ENCODE measurements at places on chromosomes 5 and 9.

GRCh38 chr5:5377780-5378179 lies 44.7 kb upstream of the ICE1 start:
- DNase-seq: no peak

GRCh38 chr9:135991771-135992170 lies 30.6 kb upstream of the UBAC1 start:
- DNase-seq: no peak

- no peak for DNase-seq
Observed at GRCh38 chr5:126613941-126614592, 13.3 kb downstream of the PHAX start.

DNA sequence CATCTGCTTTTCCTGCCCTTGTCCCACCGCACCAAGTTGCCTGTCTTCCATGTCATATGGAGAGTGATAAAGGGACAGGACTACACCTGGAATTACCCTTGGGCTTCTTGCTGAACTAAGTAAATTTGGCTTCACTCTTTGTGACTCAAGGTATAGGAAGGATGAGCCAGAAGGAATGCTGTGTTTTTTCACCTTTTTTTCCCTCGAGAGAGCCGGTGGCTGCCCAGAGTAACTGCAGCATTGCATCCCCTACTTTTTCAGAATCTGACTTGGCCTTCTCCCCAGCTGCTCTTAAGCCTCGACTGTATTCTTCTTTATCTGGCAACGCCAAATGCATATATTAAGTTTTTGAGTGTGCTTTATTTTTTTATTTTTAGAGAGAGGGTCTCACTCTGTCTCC lies 38.4 kb downstream of the RCL1 start:
- no peak for DNase-seq

DNA sequence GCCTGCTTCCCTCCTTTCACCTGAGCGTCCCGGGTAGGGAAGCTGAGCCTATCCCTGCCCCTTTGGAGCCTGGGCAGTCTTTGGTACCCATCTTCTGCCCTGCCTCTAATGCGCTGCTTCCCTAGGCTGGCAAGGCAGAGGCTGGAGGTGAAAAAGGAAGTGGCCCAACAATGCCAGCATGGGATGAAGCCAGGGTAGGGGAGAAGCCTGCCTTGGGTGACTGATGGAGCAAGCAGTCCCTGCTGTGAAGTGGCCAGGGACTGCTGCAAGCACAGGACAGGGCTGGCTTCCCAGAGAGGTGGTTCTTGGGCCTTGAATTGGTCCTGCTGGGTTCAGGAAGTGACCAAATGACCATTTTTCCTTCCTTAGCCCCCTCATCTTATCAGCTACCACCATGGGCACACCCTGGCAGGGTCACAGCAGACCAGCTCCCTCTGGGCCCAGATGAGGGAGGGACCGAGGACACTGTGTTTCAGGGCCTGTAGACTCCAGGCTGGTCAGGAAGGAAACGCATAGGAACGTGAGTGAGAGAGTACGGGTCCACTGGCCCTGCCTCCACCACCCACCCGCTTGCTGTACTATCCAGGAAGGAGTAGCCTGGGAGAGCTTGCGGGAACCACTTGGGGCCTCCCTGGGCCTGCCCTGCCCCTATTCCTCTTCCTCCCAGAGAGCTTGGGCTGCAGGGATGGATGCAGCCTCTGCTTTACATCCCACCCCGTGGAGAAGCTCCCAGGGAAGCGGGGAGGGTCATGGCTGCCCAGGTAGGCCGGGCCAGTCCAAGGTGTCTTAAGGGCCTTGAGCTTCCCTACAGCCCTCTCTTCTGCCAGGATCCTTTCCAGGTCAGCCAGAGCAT lies 102.6 kb downstream of the DAB2IP start:
- no peak for DNase-seq

DNA sequence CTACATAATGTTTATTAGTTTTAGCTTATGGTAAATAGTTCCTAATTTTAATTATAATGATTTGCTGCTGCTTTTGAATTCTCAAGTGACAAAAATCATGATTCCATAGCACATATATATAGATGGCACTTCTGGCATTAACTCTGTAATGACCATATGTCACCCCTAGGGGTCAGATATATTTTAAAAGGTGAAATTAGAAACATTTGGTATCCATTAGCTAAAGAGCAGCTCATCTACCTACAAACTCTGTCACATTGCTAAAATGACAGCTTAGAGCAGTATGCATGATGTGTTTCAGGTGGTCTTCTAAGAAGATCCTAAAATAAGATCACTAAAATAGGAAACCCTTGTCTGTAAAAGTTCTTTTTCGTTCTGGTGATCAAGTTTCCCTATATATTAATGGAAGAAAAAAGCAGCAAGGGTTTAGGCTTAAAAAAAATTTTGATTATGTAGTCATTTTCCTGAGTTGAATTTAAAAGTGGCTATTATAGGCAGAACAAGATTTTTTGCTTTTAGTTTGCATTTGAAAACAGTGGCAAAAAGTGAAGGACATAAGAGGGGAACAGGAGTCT lies 157.7 kb upstream of the POU5F2 start:
- DNase-seq: no peak

GRCh38 chr5:117859176-117859575 lies 1129.2 kb downstream of the DTWD2 start:
- no peak for DNase-seq

GRCh38 chr9:106482733-106483132 lies 380.2 kb upstream of the ZNF462 start:
- no peak for DNase-seq

DNA sequence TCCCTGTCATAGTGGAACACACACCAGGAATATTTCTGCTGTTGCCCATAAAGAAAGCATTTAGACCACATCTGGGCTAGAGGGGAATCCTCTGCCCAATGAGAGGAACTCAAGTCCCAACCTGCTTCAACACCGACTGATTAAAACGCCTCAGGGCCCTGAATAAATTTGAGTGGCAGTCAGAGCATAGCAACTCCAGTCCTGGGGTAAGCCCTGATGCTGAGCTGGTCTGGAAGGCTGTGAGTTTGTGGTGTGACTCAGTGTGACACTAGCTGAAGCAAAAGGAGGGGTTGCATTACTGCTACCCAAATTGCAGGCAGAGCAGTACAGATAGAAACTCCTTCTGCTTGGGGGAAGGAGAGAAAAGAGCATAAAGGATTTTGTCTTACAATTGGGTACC lies 148.3 kb downstream of the PRDM9 start:
- DNase-seq: no peak

GRCh38 chr9:130688072-130688471 lies 5.5 kb upstream of the EXOSC2 start:
- no peak for DNase-seq

GRCh38 chr5:131647048-131647769 lies 12.2 kb upstream of the RAPGEF6 start:
- DNase-seq: no peak

DNA sequence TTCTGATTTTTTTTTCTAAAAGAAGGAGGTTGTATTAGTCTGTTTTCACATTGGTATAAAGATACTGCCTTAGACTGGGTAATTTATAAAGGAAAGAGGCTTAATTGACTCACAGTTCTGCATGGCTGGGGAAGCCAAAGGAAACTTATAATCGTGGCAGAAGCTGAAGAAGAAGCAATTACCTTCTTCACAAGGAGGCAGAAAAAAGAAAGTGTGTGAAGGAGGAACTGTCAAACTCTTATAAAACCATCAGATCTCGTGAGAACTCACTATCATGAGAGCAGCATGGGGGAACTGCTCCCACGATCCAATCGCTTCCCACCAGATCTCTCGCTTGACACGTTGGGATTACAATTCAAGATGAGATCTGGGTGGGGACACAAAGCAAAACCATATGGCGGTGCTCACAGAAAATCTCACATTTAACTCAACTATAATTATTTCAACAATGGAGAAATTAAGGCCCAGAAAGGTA lies 27.1 kb downstream of the DPYSL3 start:
- no peak for DNase-seq

- no peak for DNase-seq
Observed at GRCh38 chr5:90767710-90768109, 209.1 kb downstream of the ADGRV1 start.

DNA sequence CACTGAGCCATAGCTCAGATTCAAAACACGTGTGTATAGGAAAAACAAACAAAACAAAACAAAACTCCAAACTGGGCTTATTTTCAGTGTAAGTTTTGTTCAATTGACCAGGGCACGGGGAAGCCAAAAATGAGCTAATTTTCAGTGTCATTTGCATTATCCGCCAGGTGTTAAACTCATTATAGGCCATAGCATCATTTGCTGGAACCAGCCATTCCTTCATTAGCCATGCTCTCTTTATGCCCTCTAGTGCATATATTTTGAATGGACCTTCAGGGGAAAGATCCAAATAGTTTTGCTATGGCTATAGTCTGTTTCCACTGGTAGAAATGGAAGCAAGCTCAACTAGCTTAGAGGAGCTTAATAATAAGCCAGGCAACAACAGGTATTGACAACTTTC lies 1205.2 kb upstream of the DMAC1 start:
- DNase-seq: no peak

DNA sequence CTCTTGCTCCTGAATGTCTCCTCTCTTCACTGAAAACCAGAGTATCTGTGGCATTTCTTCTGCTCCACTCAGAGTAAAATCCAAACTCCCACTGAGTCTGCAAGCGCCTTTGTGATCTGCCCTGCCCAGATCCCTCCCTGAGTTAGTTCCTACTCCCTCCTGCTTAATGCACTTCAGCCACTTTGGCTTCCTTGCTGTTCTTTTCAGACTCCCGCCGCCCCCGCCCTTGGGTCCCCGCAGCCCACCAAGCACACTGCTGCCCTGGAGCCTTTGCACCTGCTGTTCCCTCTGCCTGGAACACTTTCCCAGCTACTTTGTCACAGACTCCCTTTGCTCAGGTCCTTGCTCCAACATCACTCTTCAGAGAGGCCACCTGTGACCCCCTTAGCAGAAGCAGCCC lies 127.2 kb upstream of the SLC25A48 start:
- DNase-seq: no peak

DNA sequence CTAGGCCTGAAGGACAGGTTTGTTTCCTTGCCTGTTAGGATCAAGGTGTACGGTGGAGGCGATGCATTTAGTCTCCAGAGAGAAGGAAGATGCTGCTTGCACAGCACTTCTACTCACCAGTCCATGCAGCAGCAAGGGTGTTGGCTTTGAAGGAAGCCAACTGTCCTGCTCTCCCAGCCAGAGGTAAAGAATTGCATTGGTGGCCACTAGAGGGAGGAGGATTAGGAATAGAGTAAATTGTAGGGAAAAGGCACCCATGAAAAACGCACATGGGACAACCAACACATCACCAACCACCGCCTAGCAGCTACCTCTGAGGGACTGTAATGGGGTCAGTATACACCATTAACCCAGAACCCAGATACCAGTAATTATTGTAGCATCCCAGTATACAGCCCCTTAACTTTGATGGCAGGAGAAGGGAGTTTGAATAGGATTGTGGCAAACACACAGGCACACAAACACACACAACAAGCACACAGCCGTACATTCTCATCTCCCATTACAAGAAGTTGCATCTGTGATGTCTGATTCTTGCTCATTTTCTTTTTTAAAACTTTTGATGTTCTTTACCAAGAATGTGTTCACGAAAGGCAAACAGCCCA lies 267.7 kb downstream of the ADAMTS6 start:
- DNase-seq: no peak

DNA sequence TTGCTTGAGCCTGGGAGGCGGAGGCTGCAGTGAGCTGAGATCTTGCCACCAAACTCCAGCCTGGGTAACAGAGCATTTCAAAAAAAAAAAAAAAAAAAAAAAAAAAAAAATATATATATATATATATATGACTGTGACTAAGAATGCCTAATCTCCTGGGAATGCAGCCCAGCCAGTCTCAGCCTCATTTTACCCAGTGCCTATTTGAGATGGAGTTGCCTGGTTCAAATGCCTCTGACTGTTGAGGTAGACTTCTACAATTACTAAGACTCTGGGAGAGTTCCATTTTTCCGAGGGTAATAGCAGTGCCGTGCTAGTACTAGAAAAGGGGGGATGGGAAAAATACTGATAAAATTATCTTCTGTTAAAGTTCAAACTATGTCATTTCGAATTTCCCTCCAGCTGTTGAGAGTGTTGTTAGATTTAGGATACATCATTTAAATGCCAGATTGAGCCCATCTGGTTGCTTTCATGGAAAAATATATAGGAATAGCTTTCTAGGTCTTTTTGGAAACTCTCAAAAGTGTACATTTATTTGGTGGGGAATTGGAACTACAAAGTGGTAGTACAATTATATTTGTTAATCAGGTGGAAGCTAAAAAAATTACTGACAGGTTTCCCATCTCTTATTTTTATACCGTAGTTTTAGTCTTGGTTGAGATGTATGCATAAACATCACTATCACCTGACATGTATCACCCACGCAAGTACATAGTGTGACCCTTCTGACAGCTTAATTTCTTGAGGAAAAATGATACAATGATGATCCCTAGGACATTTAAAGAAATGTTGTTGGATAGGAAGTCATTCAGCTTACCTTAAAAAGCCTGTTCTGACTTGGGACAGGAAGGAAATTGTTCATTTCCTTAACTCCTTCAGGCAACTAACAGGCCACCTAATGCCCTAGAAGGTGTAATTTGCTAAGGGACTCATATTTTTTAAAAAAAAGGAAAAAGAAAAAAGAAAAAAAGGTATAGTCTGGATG lies 214.9 kb downstream of the ADAMTSL1 start:
- DNase-seq: no peak

- DNase-seq: no peak
Observed at GRCh38 chr5:28737682-28738081, 1699.3 kb upstream of the CDH9 start.
